Activated CD4-positive, alpha-beta T cell treated with anti-CD3 and anti-CD28 coated beads for 4 hours (primary cell): ENCODE measurements at places on chromosomes 3 and 15.

- no peak for DNase-seq
These were observed 79.8 kb downstream of the FOXP1 start for GRCh38 chr3:71503525-71504249.

- no peak for DNase-seq
These were observed 29.3 kb downstream of the BTD start for GRCh38 chr3:15630646-15631350.

GRCh38 chr3:15051531-15051930, 13.6 kb downstream of the MRPS25 start:
- peak; percentile 44 for DNase-seq

DNA sequence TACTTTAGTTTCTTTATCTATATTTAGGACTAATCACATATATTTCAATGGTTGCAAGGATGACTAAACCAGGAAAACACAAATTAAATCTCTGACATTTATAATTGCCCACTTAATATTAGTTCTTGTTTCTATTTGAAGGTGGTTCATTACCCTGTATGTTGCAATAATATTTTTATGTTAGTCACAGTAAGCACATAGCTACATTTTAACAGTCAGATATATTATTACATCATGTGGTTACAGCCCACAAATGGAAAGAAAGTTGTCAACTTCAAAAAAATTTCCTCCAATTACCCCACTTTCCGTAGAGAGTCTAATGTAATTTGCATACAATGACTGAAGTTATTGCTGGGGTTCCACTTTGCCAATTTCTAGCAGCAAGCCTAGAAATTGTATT, 114.6 kb downstream of the TUSC7 start:
- DNase-seq: no peak
